NCI-H187 treated with DMSO at 0.1 percent for 48 hours (cell line): ENCODE measurements at places on chromosomes 4 and X.

- DNase-seq: no peak
These were observed 133.1 kb downstream of the CORIN start for GRCh38 chr4:47704693-47705325.

- DNase-seq: no peak
These were observed 341.9 kb downstream of the GPM6A start for GRCh38 chr4:175470131-175470530.

DNA sequence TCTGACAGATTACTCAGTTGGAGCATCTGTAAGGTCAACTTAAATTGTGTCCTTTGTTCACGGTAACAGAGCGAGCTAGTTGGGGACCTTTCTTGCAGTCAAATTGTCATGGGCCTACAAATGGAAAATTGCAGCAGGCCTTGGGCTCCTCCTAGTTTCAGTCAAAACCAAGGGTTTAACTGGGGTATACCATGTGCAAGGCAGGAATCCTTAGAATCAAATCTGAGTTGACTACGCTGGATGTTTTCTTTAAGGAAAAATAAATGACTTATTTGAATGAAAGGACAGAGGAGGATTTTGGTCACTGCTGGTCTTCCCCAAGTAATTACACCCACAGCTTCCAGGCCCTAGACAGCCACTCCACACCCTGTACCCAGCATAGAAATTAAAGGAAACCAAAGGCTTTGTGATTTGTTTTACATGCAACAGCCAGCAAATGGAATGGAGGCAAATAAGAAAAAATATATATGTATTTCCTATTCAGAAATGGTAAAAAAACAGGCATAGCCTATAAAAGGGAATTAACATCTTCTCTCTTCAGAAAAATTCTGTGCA, 307.1 kb downstream of the LDB2 start:
- no peak for DNase-seq

DNA sequence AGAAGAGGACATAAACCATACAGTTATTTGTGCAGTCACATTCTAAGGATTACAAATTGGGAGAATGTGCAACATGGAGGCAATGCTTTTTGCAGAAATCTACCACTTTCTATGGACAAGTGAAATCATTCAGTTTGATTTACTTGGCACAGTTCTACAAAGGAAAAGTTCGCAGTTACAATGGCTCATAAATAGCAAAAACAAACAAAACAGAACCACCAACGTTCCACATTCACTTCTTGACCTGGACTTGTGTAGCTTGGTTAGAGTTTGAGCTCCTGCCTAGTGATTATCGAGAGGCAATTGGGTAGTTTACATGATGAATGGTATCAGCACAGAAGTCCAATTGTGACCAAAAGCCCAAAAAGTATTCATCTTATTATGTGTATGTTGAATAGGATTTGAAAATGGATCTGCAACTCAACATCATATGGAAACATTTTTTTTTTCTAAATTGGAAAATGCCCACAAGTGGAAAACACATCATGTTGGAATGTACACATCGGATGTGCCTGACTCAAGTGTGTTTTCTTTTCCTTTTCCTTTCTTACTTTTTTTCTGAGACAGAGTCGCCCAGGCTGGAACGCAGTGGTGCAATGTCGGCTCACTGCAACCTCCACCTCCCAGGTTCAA, 123.8 kb downstream of the LUZP4 start:
- DNase-seq: no peak
